ENCODE measurements at places on chromosomes 6 and 20.
A peak's percentile ranks its signal among the peaks of the same experiment; 100 is the strongest.

- DNase-seq: no peak
These were observed 636.2 kb downstream of the KHDRBS2 start for GRCh38 chr6:61649845-61650244.

DNA sequence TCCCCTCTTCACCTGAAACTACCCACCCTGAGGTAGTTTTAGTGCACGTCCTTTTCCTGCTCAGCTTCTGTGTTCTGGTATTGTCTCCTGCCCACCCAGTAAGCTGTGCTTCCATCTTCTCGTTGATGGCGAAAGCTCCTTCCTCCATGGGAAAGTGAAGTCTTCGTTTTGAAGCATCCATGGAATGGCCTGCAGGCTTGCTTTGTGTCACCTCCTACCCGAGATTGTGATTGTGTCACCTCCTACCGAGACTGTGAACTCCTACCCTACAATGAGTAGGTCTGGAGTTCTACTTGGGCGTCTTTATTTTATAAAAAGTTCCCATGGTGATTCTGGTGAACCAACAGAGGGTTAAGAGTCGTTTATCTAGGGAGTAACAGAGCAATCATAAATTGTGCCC is 25.9 kb downstream of the SLC9A8 start:
- DNase-seq: no peak

DNA sequence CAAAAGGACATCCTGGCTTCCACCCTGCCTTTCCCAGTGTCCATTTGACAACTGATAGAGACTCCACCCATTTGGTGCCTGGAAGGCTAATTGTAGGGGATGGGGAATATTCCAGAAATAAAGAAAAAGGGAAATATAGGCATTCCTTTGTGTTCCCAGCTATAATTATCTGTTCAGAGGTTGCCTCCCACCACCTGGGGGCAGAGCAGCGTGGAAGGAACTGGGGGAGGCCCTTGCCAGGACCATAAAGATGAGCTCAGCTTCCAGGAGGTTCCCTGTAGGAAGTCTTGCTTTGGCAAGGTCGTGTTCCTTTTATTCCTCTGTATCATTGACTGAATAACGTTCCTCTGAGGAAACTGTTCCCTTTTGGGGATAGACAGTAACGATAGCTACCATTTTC is 214.7 kb downstream of the TFAP2C start:
- DNase-seq: no peak

DNA sequence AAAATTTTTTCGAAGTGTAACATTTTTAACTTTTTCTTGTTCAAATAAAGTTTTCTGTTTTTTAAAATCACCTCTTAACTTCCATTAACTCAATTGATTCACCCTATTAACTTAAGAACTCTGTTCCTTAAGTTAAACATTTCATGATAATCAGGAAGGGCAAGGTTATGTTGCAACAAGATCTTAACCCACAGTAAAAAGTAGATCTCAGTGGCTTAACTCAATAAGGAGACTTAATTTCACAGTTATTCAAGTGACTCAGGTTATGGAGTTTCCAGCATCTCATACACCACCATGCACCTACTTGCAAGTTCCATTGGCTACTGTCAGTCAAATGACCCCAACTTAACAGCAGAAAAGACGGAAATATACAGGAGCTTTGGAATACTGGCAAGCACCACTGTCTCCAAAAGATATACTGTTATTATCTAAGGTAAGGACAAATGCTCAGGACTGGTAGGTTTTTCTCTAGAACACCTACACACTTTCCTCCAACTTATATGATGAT is 11.2 kb downstream of the HLA-DQB1 start:
- DNase-seq: no peak

DNA sequence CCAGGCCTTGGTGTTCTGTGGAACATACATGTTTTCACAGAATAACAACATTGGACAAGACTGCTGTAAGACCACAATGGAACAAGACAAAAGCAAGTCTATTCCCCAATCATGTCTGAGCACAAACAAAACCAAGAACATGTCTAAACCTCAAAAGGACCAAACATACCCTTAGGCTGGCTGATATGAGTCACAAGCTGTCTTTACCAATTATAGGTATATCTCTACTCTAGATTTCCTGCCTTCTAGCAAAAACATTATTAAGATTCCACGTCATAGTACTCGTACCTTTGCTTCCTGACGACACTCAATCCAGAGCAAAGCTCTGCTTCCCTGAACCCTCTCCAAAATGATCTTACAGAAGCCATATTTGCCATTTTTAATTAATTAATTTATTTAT is 15.4 kb upstream of the L3MBTL1 start:
- DNase-seq: no peak

DNA sequence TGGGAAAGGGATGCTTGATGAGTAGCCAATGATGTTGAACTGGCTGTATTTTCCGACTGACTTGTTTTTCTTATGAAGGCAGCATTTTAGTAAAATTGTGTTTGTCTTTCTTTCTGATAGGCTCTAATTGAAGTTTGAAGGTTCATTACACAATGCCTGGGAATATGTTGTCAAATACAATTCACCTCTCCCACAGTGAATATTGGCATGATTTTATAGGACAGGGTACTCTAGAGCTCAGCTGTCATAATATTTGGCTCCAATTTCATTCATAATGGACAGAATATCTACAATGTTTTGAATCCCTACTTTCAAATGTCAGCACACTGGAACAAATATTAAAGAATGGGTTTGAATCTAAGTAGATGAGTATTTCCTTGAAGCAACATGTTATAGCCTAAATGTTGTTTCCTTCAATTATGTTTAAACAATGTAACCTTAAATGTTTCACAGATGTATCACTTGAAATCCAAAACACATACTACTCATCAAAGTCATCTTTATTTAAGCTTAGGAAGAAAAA is 81.4 kb downstream of the LAMA2 start:
- no peak for DNase-seq

- DNase-seq: no peak
These were observed 99.8 kb downstream of the HIVEP2 start for GRCh38 chr6:142845143-142845571.

DNA sequence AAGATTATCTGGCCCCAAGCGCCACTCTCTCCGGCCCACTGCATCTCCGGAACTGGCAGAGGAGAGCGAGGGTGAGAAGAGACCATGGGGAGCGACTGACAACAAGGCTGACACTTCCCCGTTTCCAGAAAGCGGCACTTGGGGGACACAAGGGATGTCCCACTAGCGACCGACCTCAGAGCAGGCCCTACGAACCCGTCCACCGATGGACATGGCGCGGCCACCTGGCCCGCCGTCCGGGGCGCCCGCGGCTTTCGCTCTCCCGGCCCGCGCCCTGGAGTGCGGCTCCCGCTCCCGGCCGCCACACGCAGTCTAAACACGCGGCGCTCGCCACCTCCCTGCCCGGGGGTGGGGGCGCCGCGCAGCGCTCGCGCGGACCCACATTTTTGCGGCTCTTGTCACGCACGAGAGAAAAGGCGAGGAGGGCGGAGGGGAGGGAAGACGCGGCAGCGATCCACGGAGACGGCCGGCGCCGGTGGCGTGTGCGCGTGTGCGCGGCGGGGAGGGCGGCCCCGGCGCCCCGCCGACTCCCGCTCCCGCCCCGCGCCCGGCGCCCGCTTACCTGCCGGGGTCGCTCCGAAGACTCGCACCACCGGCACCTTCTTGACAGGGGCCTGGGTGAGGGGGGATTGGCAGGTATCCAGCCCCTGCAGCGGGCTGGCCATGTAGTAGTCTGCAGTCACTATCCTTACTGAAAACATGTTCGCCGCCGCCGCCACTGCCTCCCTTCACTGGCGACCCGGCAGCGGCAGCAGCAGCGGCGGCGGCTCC is 645 bp downstream of the REV3L start:
- peak; percentile 41 for DNase-seq

DNA sequence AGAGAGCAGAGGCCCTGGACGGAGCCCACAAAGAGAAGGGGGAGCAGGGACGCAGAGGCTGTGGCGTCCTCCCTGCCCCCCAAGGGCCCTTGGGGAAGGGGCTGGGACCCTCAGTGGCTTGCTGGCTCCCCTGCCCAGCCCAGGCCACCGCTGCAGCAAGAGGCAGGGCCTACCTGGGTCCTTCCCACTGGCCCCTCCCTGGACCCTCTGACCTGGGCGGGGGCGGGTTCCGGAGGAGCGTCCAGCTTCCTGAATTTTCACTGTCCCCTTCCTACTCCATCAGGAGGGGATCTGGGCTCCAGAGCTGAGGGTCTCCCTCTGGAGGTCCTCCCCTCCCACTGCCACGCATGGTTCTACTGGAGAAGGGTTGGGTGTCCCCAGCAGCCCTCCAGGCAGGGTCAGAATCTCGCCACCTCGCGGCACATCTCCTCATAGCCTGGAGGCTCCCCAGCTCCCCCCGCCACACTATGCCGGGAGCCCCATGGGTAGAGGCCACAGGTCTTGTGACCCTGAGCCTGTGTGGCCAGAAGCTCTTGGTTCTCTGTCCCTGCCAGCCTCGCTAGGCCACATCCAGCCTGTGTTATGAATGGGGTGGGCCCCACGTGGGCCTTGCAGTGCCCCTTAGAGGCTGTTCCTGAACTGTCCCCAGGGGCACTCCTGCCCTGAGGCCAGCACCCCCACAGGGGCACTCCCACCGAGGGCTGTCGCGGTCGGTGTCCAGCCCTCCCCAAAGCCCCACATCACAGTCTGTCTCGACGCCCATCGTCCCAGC is 1.0 kb upstream of the SOX18 start:
- DNase-seq: no peak

- DNase-seq: no peak
These were observed 111.2 kb upstream of the ZFP64 start for GRCh38 chr20:52302736-52303135.

- DNase-seq: no peak
These were observed 434.7 kb upstream of the SOX4 start for GRCh38 chr6:21158873-21159272.

GRCh38 chr20:11403711-11404110 is 514.0 kb upstream of the BTBD3 start:
- DNase-seq: no peak

DNA sequence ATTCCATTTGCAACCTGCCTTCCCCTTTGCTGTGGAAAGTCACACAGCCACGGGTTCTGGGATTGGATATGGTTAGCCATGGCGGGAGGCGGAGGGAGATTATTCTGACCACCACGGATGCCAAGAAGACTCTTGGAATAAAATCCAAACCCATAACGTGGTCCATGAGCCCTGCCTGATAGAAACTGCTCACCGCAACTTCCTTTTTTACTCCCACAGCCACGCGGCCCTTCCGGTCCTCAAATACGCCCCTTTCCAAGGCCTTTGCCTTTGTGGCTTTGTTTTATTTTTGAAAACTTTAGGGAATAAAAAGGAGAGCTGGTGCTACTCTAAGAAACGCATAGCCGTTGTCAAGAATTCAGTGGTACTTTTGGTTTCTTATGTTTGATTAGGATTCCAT is 602.5 kb upstream of the CDH4 start:
- no peak for DNase-seq

GRCh38 chr6:87196275-87196842 is 41.0 kb downstream of the ZNF292 start:
- no peak for DNase-seq

- DNase-seq: no peak
These were observed 29.9 kb upstream of the FAM210B start for GRCh38 chr20:56328861-56329260.

GRCh38 chr6:125948455-125948854 is 8.1 kb upstream of the HINT3 start:
- DNase-seq: no peak

DNA sequence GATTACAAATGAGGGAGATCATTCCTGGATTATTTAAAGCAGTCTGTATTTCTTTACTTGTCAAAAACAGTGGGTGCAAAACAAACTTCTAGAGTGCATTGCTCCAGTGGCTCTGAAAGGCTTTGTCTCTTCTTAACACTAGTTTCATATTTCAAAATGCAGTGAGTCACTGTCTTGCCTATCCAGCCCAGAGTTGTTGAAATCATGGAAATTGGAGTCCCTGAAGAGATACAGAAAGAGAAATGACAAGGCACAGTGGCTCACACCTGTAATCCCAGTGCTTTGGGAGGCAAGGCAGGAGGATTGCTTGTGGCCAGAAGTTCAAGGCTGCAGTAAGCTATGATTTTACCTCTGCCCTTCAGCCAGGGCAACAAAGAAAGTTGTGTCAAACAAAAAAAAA is 11.3 kb downstream of the SLC2A12 start:
- no peak for DNase-seq

GRCh38 chr6:87879132-87879861 is 168.3 kb upstream of the SPACA1 start:
- DNase-seq: no peak

DNA sequence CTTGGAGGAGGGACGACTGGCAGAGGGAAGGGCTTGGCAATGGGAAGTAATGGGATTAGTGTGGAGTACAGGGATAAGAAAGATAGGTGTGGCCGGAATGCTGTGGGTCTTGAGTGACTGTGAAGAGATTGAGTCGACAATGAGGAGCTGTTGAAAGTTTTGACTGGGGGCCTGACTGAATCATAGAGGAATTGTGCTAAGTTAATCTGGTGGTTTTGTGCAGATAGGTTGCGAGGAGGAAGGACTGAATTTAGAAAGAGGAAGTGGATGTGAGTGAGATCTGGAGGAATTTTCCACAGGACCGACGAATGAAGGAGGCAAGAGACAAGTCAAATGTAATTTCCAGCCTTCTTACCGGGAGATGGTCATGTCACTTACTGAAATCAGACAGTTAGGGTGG is 143.9 kb upstream of the RALGAPA2 start:
- DNase-seq: no peak

DNA sequence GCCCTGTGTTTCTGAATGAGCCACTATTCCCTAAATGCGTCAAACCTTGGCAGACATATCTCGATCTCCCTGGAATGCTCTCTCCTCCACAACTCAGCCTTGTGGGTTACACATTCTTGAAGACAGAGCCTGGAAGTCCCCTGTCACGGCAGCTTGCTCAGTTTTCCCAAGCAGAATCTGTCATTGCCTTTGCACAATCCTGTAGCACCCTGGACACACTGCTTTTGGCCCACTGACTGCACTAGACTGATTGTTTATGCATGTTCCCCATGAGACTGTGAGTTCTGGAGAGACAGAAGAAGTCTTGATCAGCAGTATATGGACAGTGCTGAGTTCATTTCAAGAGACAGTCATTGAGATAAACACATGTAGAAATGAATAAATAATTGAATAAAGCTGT is 406.7 kb downstream of the CD83 start:
- no peak for DNase-seq

DNA sequence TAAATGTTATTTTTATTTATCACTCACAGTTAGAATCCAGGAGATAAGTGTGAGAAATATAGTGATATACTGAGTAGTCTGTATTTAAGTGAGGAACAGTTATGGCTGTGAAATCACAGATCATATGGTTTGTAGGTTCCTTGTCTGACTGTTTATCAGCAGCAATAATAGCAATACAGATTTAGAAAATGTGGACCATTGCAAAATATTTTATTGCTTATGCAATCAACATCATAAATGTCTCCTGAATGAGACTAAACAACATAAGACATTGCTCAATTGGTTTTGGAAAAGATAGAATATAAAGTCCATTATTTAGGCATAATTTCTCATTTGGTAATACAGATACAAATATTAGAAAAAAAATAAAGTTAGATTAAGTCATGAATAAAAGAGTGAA is 43.7 kb downstream of the CCDC170 start:
- DNase-seq: no peak

GRCh38 chr20:40908309-40908708 is 120.3 kb upstream of the TOP1 start:
- DNase-seq: no peak
